NCI-H460 (cell line): ENCODE measurements at places on chromosomes 7 and 10. TPM values are rescaled to one million over a fixed set of nuclear protein-coding genes. Genes with fewer than 3 reads are reported as not detected.

- peak; percentile 35 for DNase-seq
These were observed 154.8 kb upstream of the PRSS58 start for GRCh38 chr7:142412551-142413193.

Gene GPR26
- total RNA-seq = not detected in 2 replicates

GRCh38 chr10:122019414-122019975 is 30.5 kb downstream of the TACC2 start:
- peak; percentile 36 for DNase-seq

- no peak for DNase-seq
These were observed 181.6 kb downstream of the NPSR1 start for GRCh38 chr7:34839645-34840044.

Gene TNS3
- total RNA-seq = 20.0 and 20.6 TPM in 2 replicates

DNA sequence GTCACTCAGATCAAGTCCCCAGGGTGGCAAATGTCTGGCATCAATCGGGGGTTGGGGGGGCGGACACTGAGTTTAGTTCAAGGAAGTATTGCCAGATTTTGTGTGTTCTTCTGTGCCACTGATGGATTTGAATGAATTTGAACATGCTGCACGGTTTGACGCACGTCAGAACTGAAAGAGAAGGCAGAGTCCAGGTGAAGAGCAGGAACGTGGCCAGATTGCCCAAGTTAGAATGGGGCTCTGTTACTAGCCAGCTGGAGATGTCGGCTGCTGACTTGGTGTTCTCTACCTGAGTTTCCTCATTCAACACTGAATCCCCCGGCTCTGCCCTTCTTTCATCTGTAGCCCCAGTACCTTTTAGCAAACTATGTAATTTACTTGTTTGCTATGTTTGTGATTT is 180.2 kb downstream of the PRKCQ start:
- DNase-seq = no peak

Gene ANXA7
- total RNA-seq = 111 and 120 TPM in 2 replicates
